ENCODE measurements at places on chromosomes 13 and 19.

GRCh38 chr19:38544569-38545315 is 73.0 kb downstream of the MAP4K1 start:
- DNase-seq, result peak; percentile 81

- DNase-seq, result no peak
Measured at GRCh38 chr13:111373486-111373885, 53.0 kb downstream of the TEX29 start.

DNA sequence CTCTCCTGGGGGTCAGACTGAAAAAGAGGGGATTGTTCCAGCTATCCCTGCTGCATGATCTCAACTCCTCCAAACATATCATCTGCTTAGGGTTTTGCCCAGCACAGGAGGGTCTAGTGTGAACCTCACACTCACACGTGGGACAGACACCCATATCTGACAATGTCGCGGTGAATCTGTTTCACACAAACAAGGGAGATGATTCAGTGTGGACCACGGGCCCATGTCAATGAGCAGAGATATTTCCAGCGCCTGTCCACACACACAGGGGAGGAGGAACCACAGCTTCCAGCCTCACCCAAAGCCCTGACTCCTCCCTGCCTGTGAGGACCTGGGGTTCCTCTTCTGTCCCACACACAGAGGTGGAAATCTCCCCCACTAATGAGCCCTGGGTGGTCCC is 29.6 kb upstream of the KIR3DL3 start:
- no peak for DNase-seq

DNA sequence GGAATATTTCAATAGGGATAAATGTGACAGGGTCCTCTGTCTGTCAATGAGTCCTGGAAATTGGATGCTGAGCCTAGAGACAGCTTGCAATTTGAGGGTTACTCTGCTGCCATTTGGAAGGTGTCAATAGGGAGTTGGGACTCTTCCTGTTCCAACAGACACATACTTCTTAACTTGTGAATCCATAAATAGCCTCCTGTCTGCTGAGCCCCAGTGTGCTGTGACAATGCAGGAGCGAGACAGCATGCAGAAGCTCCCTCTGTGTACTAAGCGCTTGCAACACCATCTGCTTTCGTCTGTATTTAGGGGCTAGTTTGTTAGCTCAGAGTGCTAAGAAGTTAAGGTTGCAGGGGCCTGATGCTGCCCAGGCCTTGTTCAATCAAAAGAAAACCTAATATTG is 58.5 kb upstream of the GPR12 start:
- no peak for DNase-seq

GRCh38 chr13:75749407-75749806 is 113.3 kb downstream of the LMO7 start:
- DNase-seq, result no peak

- DNase-seq, result no peak
Measured at GRCh38 chr13:77213644-77214043, 113.2 kb downstream of the MYCBP2 start.

GRCh38 chr19:8662263-8662662 is 31.8 kb downstream of the NFILZ start:
- DNase-seq, result no peak

GRCh38 chr13:91776611-91777193 is 378.3 kb downstream of the GPC5 start:
- no peak for DNase-seq

- no peak for DNase-seq
Measured at GRCh38 chr19:3784607-3785450, 1.4 kb downstream of the MATK start.

- DNase-seq, result no peak
Measured at GRCh38 chr19:2059422-2060201, 8.6 kb upstream of the MKNK2 start.

DNA sequence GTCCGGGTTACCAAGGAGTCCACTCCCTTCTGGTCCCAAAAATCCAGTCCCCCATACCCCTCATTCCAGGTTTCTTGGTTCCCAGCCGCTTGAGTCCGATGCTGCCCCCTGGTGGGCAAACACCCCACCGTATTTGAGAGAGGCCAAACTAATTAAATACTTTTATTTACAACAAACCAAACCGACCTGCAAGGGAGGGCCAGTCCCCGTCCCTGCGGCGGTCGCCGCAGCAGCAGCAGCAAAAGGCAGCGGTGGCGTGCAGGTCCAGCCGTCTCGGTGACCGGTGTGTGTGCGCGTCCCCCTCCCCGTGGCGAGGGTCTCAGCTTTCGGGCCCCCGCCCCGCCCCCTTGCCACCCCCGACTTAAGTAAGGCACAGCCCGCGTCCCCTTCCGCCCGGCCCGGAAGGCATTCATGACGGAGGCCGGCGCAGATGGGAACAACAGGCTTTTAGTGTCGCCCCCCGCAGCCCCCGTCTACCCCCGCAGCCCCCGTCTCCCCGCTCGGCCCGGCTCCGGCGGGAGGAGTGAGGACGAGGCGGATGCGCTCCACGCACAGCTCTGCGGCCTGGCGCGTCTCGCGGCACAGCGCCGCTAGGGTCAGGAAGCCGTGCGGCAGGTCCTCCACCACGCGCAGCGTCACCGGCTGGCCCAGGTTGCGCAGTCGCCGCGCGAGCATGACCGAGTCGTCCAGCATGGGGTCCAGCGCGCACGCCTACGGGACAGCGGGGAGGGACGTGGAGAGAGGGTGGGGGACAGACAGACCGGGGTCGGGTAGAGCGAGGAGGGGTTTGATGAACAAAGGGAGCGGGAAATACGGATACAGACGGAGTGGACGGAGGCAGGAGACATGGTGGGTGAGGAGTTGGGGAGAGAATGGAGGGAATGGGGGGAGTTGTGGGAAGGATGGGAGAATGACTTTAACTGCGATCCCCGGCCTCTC is 11.5 kb upstream of the CNFN start:
- peak; percentile 67 for DNase-seq
